Vagina (tissue), 2 donors: ENCODE measurements at places on chromosomes 2 and 18.

GRCh38 chr2:147977679-147978078 is 42.9 kb downstream of the ORC4 start:
- no peak for DNase-seq

- no peak for DNase-seq
Measured at GRCh38 chr2:118124288-118124891, 36.1 kb downstream of the INSIG2 start.

DNA sequence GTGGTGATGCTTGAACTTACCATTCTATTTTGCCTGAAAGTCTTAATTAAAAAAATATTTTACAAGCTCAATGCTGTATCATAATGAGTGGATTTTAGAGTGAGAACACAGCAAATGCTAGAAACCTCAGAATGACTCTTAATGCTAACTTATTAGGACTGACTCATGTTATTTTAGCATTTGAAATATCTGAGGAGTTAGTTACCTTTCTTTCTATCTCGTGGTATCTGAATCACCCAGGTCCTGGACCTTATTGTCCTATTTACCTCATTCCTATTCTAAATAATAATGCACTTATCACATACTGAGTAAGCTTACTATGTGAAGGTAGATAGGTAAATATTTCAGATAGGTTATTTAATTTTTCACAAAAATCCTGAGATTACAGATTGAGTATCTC is 70.7 kb downstream of the SOS1 start:
- DNase-seq = no peak

DNA sequence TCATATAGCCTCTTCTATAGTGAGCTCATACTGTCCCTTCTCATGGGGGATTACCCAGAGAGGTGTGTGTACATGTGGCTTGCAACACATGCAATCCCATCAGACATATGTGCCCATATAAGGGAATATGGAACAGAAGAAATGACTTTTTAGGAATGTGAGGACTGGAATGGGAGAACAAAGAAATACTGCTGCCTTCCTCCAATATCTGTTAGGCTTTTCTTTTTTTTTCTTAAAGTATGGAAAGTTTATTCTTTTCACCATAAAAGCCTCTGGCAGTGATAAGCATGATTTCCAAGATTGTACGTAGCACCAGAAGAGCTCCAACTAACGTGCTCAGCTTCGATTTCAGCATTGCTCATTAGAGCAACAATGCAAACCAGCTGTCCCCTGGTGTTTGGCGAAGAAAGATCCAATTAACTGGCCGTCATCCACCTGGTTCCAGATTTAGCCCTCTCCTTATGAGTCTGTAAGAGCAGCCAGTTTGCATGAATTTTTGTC is 113.6 kb downstream of the ADCYAP1 start:
- DNase-seq = no peak

- DNase-seq = no peak
Measured at GRCh38 chr2:69188182-69188900, 175.4 kb downstream of the ANTXR1 start.

- no peak for DNase-seq
Measured at GRCh38 chr2:28835781-28836180, 25.1 kb downstream of the SPDYA start.

GRCh38 chr2:31522786-31523185 is 58.0 kb downstream of the SRD5A2 start:
- no peak for DNase-seq

DNA sequence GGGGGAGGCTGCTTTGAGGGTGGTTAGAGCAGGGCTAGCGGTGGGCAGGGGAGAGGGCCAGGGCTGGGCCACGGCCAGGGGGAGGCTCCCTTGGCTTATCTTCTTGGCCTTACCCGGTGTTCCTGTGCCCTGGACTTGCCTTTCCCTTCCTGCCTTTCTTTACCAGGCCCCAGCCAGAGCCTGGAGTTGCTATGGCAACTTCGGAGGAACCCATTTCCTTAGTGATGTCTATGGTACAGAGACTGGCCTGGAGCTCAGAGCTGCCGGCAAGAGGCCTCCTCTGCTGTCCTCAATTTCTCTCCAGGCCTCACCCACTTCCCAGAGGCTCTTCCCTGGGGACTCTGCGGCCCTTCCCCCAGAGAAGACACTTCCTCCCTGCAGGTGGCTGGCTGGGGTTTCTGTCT is 11.5 kb downstream of the SPEG start:
- DNase-seq = no peak

DNA sequence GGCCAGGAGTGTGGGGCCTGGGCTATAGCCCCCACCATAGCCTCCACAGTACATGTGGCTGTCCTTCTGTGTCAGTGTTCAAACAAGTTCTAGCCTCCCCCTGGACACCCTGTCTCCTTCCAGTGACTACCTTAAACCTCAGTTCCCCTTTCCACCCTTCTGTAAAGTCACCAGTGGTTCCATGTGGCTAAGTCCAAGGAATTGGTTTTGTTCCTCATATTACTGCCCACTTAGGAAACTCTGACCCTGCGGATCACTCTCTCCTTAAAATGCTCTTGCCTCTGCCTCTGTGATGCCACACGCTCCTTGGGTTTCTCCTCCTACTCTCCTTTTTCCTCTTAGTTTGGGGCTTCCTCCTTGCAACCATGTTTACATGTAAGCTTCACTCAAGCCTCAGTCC is 27.8 kb upstream of the REL start:
- no peak for DNase-seq

DNA sequence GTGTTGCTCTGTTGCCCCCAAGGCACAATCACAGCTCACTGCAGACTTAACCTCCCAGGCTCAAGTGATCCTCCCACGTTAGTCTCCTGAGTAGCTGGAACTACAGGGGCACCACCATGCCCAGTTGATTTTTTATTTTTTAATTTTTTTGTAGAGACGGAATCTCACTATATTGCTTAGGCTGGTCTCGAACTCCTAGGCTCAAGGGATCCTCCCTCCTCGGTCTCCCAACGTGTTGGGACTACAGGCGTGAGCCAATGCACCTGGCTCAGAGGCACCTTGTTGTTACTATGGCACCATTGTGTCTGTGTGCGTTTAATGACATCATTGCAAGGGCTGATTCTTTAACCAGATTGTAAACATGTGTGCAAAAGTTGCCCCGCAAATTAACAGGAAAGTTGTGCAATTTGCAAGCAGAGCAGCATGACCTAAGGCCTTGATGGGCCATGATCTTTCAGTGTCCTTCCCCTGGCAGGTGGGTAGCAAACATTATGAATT is 22.6 kb downstream of the TCF23 start:
- DNase-seq = no peak
